ENCODE measurements at places on chromosomes 13 and 19.

DNA sequence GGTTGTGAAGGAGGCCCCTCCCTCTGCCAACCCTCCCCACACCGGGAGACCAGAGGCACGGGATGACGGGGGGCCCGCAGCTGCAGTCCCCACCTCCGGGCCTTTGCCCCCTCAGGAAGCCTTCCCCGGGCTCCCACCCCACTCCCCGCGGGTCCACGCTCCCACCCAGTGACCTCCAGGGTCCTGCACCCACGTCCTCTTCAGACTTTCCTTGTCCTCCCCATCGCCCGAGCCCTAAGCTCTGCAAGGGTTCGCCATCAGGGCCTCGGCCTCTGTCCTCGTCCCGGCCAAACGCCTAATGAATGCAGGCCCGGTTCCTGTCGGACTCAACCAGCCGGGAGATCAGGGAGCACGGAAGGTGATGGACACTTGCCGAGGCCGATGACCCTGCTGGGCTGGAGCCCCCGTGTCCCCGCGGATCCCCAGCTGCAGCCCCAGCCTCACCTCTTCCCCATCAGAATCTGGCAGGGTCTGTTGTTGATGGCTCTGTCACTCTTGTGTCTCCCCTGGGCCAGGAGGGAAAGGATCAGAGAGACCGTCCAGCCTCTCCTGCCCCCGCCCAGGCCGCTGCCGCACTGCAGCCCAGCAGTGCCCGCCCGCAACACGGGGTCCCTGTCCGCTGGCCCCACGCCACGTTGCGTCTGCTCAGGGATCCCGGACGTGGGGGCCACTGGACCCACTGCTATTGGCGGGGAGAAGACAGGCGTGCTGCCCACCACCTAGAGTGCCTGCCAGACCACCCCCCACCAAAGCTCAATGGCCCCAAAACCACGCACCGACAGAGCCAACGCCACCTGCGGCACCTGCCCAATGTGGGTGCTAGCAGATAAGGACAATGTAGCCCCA lies 5.7 kb downstream of the ATP8B3 start:
- DNase-seq: no peak

DNA sequence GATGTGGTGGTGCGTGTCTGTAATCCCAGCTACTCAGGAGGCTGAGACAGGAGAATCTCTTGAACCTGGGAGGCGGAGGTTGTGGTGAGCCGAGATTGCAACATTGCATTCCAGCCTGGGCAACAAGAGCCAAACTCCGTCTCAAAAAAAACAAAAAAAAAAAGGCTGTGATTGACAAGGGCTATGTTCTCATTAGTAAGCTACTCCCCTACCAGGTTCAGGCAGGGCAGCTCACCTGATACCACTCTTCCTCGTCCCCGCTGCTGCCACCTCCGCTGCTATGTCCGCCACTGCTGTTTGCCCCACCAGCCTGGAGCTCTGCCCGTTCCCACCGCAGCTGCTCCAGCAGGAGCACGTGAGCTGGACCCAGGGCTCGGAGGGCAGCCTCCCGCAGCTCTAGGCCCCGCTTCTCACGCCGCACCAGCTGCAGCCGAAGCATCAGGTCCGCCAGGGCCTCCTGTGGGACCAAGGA lies 9.4 kb downstream of the USHBP1 start:
- no peak for DNase-seq

DNA sequence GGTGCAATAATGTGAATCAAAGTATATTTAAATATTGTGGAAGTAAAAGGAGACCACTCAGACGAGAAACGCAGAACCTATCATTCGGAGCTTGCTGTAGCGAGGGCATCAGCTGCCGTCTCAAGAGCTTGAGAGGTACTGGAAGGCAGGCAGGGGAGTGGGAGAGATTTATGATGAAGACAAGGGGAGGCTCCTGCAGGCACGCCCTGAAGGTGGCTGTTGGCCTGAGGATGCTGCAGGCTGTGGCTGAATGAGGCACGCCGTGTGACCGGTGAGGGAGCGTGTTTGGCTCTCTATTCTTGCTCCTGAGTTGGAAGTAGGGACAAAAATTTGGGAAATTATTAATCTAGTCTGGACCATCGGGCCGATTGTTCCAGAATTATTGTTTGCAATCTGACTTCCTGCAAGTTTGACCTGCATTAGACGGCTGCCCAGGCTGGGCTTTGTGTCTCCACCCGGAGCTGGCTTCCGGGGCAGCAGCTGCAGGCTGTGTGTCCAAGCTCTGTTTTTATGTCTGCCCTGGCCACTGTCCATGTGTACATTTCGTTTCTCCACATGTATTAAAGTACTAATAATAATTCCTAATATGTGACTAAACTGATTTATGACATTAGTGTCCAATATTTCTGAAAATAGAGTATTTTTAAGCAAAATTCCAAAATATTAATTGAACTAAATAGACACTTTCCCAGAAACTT lies 91.1 kb upstream of the ANKRD10 start:
- DNase-seq: no peak

- DNase-seq: no peak
Measured at GRCh38 chr13:22161871-22162270, 491.0 kb downstream of the FGF9 start.

DNA sequence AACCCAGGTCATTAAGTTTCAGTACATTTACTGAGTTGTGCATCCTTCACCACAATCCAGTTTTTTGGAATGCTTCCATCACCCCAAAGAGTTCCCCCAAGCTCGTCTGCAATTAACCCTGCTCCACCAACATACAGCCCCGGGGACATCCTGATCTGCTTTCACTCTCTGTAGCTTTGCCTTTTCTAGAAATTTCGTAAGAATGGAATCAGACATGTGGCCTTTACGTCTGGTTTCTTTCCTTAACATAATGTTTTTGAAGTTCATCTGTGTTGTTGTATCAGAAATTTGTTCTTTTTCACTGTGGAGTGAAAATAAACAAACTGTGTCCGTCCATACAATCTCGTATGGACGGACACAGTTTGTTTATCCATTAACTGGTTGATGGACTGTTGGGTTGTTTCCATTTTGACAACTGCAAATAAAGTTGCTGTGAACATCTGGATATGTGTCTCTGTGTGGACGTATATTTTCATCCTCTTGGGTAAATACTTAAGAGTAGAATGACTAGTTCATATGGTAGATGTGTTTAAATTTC lies 2.9 kb downstream of the KLHL26 start:
- no peak for DNase-seq

- no peak for DNase-seq
Measured at GRCh38 chr13:114130131-114130836, 2.1 kb downstream of the RASA3 start.

DNA sequence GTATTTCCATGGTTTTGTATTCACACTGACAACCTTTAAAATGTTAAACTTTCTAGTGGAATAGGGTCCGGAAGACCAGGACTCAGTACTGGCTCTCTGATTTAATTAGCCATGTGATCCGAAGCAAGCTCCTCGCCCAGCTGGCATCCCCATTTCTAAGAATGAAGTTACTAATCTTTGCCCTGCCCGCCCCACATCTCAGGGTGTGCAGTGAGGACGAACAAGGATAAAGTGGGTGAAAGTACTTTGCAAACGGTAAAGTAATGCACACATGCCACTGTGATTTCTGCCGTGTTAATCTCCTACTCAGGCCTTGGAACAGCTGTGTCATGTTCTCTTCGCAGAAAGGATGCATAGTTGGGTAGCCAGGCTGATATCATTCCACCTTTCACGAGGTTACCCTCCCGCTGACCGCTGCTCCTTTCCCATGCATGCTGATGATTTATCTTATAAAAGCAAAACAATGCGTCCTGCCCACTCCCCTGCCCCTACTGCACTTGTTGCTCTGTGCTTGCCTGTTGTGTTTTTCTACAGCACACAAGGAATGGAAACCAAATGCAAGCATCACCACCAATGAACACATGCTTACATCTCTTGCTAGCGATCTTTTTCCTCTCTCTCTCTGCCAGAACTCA lies 539.0 kb downstream of the EFNB2 start:
- no peak for DNase-seq

- no peak for DNase-seq
Measured at GRCh38 chr13:30364876-30365275, 57.4 kb upstream of the UBE2L5 start.

DNA sequence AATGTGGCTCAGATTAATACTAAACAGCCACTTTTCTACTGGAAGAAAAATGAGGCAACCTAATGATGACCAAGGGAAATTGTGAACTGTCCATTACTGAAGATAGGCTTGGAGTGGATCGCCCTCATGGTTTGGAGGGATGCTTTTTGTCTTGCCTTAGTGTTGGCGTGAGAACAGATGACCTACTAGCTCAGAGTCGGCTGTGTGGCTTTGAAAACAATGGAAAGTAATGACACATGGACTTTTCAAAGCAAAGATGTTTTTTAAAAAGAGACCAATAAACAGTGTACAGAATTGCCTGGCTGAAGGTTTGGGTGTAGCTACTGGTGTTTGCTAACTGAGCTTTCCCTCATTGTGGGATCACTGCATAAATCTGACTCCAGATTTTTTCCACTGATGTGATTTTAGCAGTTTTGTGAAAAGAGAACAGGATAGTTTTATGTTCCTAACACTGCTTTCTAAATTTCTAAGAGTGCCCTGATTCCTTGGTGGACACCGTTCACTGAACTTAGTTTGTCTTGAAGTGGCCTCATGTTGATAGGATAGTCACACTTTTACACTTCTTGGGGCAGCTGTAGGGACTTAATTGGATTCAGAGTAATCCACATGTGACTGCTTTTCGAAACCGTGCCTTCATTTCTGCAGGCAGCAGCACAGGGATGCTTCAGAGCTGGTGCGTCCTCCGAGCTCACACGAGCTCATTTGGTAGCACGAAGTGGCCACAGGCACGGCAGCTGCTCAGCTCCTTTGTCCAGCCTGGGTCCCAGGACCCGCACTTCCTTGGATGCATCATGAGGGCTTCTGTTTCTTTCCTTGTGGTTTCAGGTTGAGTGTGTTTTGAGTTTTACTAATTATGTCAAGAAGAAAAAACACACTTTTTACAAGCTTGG lies 4.3 kb downstream of the CEBPG start:
- no peak for DNase-seq

DNA sequence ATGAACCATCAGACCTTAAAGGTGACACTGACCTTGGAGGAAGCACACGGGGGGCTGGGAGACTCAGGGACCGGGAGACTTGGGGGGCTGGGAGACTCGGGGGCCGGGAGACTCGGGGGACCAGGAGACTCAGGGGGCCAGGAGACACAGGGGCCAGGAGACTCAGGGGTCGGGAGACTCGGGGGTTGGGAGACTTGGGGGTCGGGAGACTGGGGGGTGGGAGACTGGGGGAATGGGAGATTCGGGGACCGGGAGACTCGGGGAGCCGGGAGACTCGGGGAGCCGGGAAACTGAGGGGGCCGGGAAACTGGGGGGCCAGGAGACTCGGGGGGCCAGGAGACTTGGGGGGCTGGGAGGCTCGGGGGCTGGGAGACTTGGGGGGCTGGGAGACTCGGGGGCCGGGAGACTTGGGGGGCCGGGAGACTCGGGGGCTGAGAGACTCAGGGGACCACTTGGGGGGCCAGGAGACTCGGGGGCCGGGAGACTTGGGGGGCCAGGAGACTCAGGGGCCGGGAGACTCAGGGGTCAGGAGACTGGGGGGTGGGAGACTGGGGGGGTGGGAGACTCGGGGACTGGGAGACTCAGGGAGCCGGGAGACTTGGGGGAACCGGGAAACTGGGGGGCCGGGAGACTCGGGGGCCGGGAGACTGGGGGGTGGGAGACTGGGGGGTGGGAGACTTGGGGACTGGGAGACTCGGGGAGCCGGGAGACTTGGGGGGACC lies 62.9 kb downstream of the RASA3 start:
- no peak for DNase-seq

GRCh38 chr13:46179491-46179908 lies 2.5 kb downstream of the LCP1 start:
- DNase-seq: no peak

DNA sequence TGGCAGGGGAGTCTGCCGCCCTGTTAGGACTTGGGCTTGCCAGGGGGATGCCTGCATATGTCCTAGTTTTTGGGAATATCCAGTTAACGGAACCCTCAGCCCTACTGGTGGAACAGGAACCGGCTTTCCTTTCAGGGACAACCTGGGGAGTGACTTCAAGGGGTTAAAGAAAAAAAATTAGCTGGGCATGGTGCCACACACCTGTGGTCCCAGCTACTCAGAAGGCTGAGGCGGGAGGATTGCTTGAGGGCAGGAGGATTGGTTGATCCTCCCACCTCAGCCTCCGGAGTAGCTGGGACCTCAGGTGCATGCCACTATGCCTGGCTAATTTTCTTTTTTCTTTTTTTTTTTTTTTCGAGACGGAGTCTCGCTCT lies 22.5 kb downstream of the LDLR start:
- no peak for DNase-seq

- no peak for DNase-seq
Measured at GRCh38 chr19:30492586-30493270, 120.5 kb downstream of the ZNF536 start.

- no peak for DNase-seq
Measured at GRCh38 chr19:11111117-11111770, 22.0 kb downstream of the LDLR start.

DNA sequence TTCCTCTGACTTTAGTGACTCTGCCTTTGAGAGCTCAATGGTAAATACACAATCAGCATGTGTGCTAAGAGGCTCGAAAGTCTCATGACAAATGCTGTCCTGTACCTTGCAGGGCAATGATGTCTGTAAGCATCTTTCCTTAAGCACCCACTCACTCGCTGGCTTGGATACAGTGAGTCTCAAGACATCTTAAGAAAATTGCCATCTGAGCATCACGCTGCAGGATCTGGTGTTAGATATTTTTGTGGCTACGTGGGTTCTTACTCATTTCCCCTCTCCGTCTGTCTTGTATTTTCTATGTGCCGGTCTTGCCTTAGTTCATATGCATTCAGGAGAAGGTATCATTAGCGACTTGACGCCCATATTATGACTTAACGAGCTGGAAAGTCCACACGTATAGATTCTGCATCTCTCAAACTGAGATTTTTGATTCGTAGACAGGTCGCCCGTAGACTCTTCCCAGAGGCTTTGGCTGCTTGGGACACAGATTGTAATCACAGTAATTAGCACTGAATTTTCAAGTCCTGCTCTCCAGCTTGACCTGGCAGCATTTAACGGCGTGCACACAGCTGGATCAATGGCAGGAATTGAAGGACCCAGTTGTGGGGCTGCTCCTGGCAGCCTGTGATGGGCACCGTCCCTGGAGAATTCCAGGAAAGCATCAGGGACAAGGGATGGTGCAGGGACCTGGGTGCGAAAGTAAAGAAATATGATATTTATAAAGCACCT lies 231.2 kb downstream of the ZIC5 start:
- DNase-seq: no peak

GRCh38 chr19:10911579-10912363 lies 16.7 kb downstream of the YIPF2 start:
- DNase-seq: no peak
